ENCODE measurements at places on chromosomes 1 and 21. TPM values are rescaled to one million over a fixed set of nuclear protein-coding genes. Genes with fewer than 3 reads are reported as not detected.
A peak's percentile ranks its signal among the peaks of the same experiment; 100 is the strongest.

GRCh38 chr1:6794164-6794563 is 8.9 kb downstream of the CAMTA1 start:
- no peaks in the 10 kb centered on the region for H3K36me3 ChIP-seq
- H3K27me3 ChIP-seq: no peaks in the 10 kb centered on the region
- peak; percentile 44 for DNase-seq
- H3K27ac ChIP-seq: no peak overlapping the region
- no peak overlapping the region for H3K4me3 ChIP-seq
- H3K4me1 ChIP-seq: peaks cover 5% of the 10 kb centered on the region

- H3K27ac ChIP-seq: no peak overlapping the region
- DNase-seq: no peak
- peaks cover 10% of the 10 kb centered on the region for H3K4me1 ChIP-seq
- no peaks in the 10 kb centered on the region for H3K36me3 ChIP-seq
- H3K27me3 ChIP-seq: no peaks in the 10 kb centered on the region
- no peak overlapping the region for H3K4me3 ChIP-seq
These were observed 579.6 kb upstream of the NR5A2 start for GRCh38 chr1:199447906-199448305.

- no peak for DNase-seq
- no peak overlapping the region for H3K27ac ChIP-seq
- H3K4me1 ChIP-seq: no peaks in the 10 kb centered on the region
- H3K27me3 ChIP-seq: no peaks in the 10 kb centered on the region
- H3K36me3 ChIP-seq: no peaks in the 10 kb centered on the region
These were observed 270.6 kb upstream of the VAMP3 start for GRCh38 chr1:7500381-7501083.

SFN gene
- total RNA-seq: 22.1 TPM

GRCh38 chr1:221470000-221470698 is 271.7 kb downstream of the DUSP10 start:
- no peaks in the 10 kb centered on the region for H3K36me3 ChIP-seq
- no peak overlapping the region for H3K4me3 ChIP-seq
- H3K4me1 ChIP-seq: no peaks in the 10 kb centered on the region
- no peak overlapping the region for H3K27ac ChIP-seq

DNA sequence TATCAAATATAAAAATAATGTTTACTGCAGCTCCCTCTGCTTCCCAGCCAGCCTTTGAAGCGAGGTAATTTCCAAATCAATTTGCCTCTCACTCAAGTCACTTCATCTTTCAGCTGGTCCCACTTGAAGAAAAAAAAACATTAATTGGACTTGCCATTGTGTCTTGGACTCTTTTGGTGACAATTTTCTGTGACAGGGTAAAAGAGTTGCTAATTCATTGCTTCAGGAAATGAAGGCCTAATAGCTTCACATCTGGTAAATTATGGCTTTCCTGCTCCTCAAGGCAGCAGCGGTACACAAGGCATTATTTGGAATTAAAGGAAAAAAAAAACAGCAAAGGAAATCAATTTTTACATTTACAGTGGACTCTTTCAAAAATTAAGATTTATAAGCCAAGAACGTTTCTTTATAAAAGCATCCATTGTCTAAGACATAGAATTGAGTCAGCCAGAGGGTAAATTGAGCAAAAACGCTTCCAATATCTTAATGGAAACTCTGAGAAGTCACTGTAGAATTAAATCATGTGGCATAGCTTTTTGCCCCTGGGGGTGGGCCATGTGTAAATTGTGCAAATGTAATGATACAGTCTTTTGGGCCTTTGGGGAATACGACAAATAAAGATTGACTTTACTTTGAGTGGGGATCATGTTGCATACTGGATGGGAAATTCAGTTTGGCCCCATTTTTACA is 102.5 kb downstream of the LYPLAL1 start:
- no peak overlapping the region for H3K27ac ChIP-seq
- H3K4me1 ChIP-seq: 0 out of 2 replicates have a peak, but pooled peaks cover 11% of the 10 kb centered on the region
- H3K27me3 ChIP-seq: no peaks in the 10 kb centered on the region
- DNase-seq: no peak
- H3K36me3 ChIP-seq: no peaks in the 10 kb centered on the region

- H3K27me3 ChIP-seq: no peaks in the 10 kb centered on the region
- no peak overlapping the region for H3K27ac ChIP-seq
- DNase-seq: no peak
- no peaks in the 10 kb centered on the region for H3K36me3 ChIP-seq
- H3K4me3 ChIP-seq: no peak overlapping the region
These were observed 740.5 kb upstream of the B3GALT2 start for GRCh38 chr1:193926956-193927355.

DNA sequence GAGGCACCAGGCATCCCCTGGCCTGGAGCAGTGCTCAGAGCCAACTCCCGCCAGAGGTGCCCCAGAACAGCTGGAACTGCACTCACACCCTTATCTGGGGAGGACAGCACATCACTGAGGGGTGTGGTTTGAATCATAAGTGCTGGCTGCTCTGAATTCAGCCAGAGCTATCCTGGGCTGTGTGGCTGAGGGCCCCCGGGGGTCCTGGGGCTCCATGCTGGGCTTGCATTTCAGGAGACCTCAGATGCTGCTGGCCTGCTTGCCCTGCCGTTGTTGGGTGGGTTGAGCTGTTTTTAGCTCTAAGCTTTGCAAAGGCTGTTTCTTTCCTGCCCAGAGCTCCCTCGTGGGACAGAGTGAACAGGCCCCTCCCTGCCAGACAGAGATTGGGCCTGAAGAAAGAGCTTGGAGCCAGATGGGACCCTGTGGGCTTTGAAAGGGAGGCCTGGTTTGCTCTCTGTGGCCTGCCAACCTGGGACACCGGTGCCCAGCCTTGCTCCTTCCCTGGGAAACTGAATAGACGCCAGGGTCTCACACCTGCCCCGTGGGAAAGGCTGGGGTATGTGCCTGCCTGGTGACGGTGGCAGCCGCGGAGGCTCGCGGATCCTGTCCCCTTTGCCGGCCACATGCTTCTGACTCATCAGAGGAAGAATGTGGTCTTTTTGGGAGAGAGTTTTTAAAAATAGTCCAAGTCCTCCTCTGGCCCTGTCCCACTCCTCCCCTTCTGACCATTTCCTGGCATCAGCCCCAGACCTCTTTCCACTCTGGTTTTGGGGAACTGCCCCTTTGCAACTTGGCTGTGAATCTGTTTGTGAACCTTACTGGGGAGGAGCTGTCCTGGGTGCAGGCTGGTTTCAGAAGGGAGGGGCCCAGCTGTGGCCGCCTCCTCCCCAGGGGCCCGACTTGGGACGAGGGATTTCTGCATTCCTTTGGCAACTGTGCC is 30.0 kb downstream of the ARHGEF10L start:
- no peak for DNase-seq
- no peak overlapping the region for H3K4me3 ChIP-seq
- peaks cover 14% of the 10 kb centered on the region for H3K4me1 ChIP-seq

GRCh38 chr1:47444297-47444561 is 6.4 kb downstream of the FOXD2 start:
- H3K36me3 ChIP-seq: no peaks in the 10 kb centered on the region
- DNase-seq: no peak
- H3K27ac ChIP-seq: no peak overlapping the region
- no peaks in the 10 kb centered on the region for H3K27me3 ChIP-seq

- no peaks in the 10 kb centered on the region for H3K4me1 ChIP-seq
- DNase-seq: peak; percentile 38
- H3K36me3 ChIP-seq: no peaks in the 10 kb centered on the region
- H3K4me3 ChIP-seq: no peak overlapping the region
These were observed 73.1 kb upstream of the TSHB start for GRCh38 chr1:114956570-114956969.

DNA sequence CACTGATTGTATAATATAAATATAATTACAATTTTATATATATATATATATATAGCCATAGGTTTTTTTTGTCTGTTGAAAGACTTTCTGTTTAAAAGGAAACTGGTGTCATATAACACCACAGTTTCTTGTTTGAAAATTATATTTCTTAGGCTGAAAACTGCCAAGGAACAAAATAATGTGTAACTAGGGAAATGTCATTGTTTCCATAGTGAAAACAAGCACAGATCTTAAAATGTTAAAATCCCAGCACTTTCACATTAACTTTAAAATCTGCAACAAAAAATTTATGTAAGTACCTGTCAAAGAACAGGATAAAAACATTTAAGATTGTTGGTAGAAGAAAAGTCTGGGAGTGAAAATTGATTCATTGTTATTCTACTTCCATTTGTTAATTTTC is 104.2 kb downstream of the ATP6V1G3 start:
- H3K27ac ChIP-seq: no peak overlapping the region
- no peaks in the 10 kb centered on the region for H3K4me1 ChIP-seq
- H3K36me3 ChIP-seq: no peaks in the 10 kb centered on the region
- no peaks in the 10 kb centered on the region for H3K27me3 ChIP-seq
- H3K4me3 ChIP-seq: no peak overlapping the region

- no peak overlapping the region for H3K27ac ChIP-seq
- no peak for DNase-seq
- H3K4me3 ChIP-seq: no peak overlapping the region
- H3K27me3 ChIP-seq: no peaks in the 10 kb centered on the region
- no peaks in the 10 kb centered on the region for H3K4me1 ChIP-seq
These were observed 119.4 kb downstream of the CAMTA1 start for GRCh38 chr1:6904476-6905170.

OPRD1 gene
- 0.07 TPM for total RNA-seq

ADAM30 gene
- not detected for total RNA-seq

- H3K27ac ChIP-seq: peak overlapping the region; percentile 78
- H3K36me3 ChIP-seq: no peaks in the 10 kb centered on the region
- H3K27me3 ChIP-seq: no peaks in the 10 kb centered on the region
These were observed 2.5 kb downstream of the ZCCHC17 start for GRCh38 chr1:31299365-31299764.

MYOC gene
- not detected for total RNA-seq

SPRR1B gene
- total RNA-seq: not detected

DNA sequence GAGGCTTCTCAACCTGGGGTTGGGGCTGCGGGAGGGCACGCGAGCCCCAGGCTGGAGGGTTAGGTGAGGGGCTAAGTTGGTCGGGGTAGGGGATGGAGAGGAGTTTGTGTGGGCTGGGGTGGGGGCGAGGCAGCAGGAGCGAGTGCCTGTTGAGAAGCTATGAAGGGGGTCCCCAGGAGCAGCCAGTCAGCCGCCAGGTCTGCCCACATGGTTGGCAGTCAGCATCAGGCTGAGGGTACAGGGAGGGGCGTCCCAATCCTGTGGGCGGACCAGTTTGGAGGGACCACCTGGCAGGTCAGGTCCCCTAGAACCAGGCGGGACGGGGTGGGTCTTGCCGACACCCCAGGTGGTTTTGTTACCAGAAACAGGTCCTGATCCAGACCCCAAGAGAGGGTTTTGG is 400 bp upstream of the TRIM17 start:
- H3K4me1 ChIP-seq: peaks cover 24% of the 10 kb centered on the region
- no peak for DNase-seq
- H3K27ac ChIP-seq: peak overlapping the region; percentile 81

GRCh38 chr1:205545001-205545919 is 40.8 kb downstream of the CDK18 start:
- no peak for DNase-seq
- peaks cover 8% of the 10 kb centered on the region for H3K4me1 ChIP-seq
- no peaks in the 10 kb centered on the region for H3K27me3 ChIP-seq
- no peak overlapping the region for H3K4me3 ChIP-seq

- no peak overlapping the region for H3K4me3 ChIP-seq
- H3K27me3 ChIP-seq: no peaks in the 10 kb centered on the region
- no peaks in the 10 kb centered on the region for H3K4me1 ChIP-seq
- H3K36me3 ChIP-seq: no peaks in the 10 kb centered on the region
These were observed 77.4 kb downstream of the HLX start for GRCh38 chr1:220956501-220957232.

DCDC2B gene
- not detected for total RNA-seq

GRCh38 chr1:39199593-39199992 is 4.9 kb upstream of the MACF1 start:
- H3K4me1 ChIP-seq: peaks cover 5% of the 10 kb centered on the region
- H3K4me3 ChIP-seq: no peak overlapping the region
- H3K27me3 ChIP-seq: no peaks in the 10 kb centered on the region
- no peaks in the 10 kb centered on the region for H3K36me3 ChIP-seq

GRCh38 chr1:116572099-116572498 is 1.3 kb upstream of the CD58 start:
- H3K27me3 ChIP-seq: no peaks in the 10 kb centered on the region
- H3K27ac ChIP-seq: peak overlapping the region; percentile 66
- no peak for DNase-seq
- H3K4me3 ChIP-seq: no peak overlapping the region
- no peaks in the 10 kb centered on the region for H3K36me3 ChIP-seq

- no peaks in the 10 kb centered on the region for H3K4me1 ChIP-seq
- no peak overlapping the region for H3K27ac ChIP-seq
- no peak for DNase-seq
- no peak overlapping the region for H3K4me3 ChIP-seq
- H3K36me3 ChIP-seq: no peaks in the 10 kb centered on the region
These were observed 29.0 kb upstream of the KCNN3 start for GRCh38 chr1:154899041-154899440.

GRCh38 chr1:82225421-82226185 is 424.9 kb downstream of the ADGRL2 start:
- DNase-seq: no peak
- H3K4me3 ChIP-seq: no peak overlapping the region
- no peaks in the 10 kb centered on the region for H3K36me3 ChIP-seq
- H3K27ac ChIP-seq: no peak overlapping the region
- H3K4me1 ChIP-seq: no peaks in the 10 kb centered on the region

RGS1 gene
- not detected for total RNA-seq

AIM2 gene
- total RNA-seq: not detected

ALPL gene
- 0.79 TPM for total RNA-seq

DNA sequence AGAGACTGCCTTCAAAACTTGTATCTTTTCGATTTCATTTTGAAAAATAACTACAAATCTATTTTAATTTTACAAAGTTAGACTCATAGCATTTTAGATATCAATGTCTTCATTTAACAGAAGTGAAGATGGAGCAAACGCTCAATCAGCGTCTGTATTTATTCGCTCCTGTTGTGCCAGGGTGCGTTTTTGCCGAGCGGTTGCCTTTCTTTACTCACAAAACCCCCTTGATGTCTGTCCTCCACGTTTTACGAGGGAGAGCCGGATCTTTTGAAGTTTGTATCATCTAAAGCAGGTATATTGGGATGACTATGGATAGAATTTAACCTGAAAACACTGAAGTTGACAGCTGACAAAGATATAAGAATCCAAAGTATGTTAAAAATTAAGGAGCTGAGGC is 44.6 kb downstream of the MRPL39 start:
- no peak for DNase-seq
- no peaks in the 10 kb centered on the region for H3K36me3 ChIP-seq
- peak overlapping the region; percentile 55 for H3K4me3 ChIP-seq
- no peaks in the 10 kb centered on the region for H3K27me3 ChIP-seq
- no peak overlapping the region for H3K27ac ChIP-seq

- H3K4me3 ChIP-seq: no peak within 1 kb of the TSS
- DNase-seq: peak; percentile 46
- no peak within 1 kb of the TSS for H3K27ac ChIP-seq
- H3K27me3 ChIP-seq: no peaks in the 10 kb centered on the region
- H3K4me1 ChIP-seq: peaks cover 56% of the 10 kb centered on the region
These were observed at the start of gene PLEKHA6 for GRCh38 chr1:204359474-204360255. PLEKHA6 (minus strand) TSS chr1:204359929; CDS start chr1:204273727, 86,202 bp downstream.

DISC1 gene
- 13.5 TPM for total RNA-seq

CDCA8 gene
- 35.4 TPM for total RNA-seq

BCL2L15 gene
- 0.09 TPM for total RNA-seq

GRCh38 chr1:179137617-179138255 is 55.9 kb downstream of the TOR3A start:
- H3K27me3 ChIP-seq: no peaks in the 10 kb centered on the region
- no peak overlapping the region for H3K27ac ChIP-seq
- no peak overlapping the region for H3K4me3 ChIP-seq
- H3K36me3 ChIP-seq: no peaks in the 10 kb centered on the region
- peaks cover 6% of the 10 kb centered on the region for H3K4me1 ChIP-seq
